ENCODE measurements at places on chromosomes 4 and X. TPM values are rescaled to one million over a fixed set of nuclear protein-coding genes. Genes with fewer than 3 reads are reported as not detected.

The NPY5R gene
- total RNA-seq: not detected

DNA sequence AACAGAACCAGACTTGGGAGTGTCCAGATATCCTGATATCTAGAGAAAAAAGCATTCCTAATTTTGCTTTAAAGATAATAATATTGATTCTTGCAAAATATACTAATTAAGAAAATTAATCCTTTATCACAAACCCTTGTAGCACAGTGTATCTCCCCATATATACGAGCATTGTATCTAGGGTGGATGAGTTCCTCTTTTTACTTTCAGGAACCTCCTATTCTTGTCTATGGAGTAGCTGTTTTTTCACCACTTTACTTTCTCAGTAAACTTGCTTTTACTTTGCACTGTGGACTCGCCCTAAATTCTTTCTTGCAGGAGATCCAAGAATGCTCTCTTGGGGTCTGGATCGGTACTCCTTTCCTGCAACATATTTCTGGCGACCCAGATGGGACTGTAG lies 103.9 kb downstream of the GLUD2 start:
- H3K36me3 ChIP-seq: no peaks in the 10 kb centered on the region
- no peak overlapping the region for H3K27ac ChIP-seq
- no peaks in the 10 kb centered on the region for H3K4me1 ChIP-seq
- no peak for DNase-seq
- H3K4me3 ChIP-seq: no peak overlapping the region

DNA sequence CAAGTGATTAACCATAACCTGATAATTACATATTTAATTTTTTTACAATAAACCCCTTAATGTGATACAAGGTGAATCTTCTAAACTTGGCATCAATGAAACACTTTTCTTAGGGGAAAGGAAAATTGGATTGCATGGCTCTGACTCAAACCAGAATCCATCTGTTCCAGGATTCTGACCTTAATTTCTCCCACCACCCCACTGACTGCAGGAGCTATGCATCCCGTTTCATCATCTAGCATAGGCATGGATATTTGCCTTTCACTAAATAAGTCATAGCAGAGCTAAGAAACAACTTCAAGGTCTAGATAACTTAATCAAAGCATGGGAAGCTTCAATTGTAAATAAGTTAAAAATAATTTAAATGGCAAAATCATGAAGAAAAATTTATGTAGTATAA lies 156.3 kb downstream of the BTC start:
- no peaks in the 10 kb centered on the region for H3K27me3 ChIP-seq
- H3K36me3 ChIP-seq: no peaks in the 10 kb centered on the region
- H3K27ac ChIP-seq: no peak overlapping the region
- no peak overlapping the region for H3K4me3 ChIP-seq
- DNase-seq: no peak

- H3K36me3 ChIP-seq: no peaks in the 10 kb centered on the region
- no peak overlapping the region for H3K27ac ChIP-seq
- no peak for DNase-seq
These were observed 2017.6 kb upstream of the IGFBP7 start for GRCh38 chr4:59127743-59128142.

DNA sequence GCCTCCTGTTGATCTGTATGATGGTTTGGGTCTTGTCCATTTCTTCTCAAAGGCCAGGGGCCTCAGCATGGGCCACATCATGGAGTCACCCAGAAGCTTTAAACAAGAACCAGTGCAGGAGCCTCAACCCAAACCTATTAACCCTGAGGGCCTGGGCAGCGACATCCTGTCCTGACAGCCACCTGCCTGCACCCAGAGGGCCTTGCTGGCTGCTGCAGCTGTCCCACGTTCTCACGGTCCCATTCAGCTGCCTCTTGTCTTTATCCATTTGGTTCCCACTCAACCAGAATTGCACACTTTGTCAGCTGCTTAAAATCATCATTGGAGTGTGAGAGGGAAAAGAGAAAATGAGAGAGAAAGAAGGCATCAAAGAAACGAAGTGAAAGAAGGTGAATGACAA lies 21.6 kb downstream of the C4orf50 start:
- H3K27me3 ChIP-seq: no peaks in the 10 kb centered on the region
- DNase-seq: no peak
- no peaks in the 10 kb centered on the region for H3K4me1 ChIP-seq
- no peak overlapping the region for H3K27ac ChIP-seq
